ENCODE measurements at places on chromosomes 1 and 21.

DNA sequence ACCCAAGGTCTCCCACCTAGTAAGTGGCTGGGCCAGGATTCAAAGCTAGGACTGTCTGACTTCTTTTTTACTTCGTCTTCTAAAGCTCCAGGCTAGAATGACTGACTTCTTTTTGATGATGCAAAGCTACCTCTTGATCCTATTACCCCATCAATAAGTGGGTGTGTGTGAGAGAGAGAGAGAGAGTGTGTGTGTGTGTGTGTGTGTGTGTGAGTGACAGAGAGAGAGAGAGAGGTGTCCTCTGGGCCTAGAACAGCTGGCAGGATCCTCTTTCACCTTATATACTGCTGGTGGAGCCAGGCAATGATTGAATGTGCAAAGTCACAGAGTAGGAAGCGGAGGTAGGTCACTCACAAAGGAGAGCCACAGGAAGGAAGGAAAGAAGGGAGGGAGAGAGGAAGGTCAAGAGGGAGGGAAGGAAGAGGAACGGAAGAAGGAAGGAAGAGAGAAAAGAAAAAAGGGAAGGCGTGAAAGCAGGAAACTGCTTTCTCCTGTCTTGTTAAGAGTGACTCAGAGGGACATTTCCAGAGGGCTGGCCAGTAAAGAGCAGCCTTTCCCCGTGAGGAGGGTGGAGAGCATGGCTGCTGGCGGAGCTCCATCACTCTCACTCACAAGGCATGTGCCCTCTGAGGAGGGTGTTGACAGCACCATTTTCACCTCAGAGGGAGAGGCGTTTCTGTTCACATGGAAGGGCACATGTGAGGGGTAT is 68.9 kb downstream of the CDC7 start:
- DNase-seq, result no peak

DNA sequence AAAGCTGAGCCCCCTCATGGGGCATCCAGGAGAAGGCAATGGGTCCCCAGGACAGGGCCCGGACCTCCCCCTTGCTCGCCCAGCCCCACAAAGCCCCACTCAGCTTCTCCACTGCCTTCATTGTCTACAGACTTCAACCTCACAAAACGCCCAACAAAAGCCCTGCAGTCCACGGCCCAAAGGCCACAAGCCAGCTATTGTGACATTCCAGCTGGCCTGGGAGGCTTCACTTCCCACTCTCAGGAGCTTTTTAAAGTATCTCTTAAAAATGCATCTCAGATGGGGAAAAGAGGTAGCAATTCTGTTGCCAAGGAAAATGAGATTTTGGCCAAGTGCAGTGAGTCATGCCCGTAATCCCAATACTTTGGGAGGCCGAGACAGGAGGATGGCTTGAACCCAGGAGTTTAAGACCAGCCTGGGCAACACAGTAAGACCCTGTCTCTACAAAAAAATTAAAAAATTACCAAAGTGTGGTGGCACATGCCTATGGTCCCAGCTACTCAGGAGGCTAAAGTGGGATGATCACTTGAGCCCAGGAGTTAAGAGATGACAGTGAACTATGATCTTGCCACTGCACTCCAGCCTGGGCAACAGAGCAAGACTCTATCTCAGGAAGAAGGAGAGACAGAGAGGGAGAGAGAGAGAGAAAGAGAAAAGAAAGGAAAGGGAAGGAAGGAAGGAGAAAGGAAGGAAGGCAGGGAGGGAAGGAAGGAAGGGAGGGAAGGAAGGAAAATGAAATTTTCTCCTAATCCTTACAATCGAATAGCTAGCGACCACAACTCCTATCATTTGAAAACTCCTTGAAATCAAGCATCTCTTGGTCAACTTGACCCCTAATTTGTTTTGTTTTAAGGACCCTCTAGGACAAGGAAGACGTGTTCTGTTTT is 31.4 kb upstream of the TARDBP start:
- DNase-seq, result no peak

DNA sequence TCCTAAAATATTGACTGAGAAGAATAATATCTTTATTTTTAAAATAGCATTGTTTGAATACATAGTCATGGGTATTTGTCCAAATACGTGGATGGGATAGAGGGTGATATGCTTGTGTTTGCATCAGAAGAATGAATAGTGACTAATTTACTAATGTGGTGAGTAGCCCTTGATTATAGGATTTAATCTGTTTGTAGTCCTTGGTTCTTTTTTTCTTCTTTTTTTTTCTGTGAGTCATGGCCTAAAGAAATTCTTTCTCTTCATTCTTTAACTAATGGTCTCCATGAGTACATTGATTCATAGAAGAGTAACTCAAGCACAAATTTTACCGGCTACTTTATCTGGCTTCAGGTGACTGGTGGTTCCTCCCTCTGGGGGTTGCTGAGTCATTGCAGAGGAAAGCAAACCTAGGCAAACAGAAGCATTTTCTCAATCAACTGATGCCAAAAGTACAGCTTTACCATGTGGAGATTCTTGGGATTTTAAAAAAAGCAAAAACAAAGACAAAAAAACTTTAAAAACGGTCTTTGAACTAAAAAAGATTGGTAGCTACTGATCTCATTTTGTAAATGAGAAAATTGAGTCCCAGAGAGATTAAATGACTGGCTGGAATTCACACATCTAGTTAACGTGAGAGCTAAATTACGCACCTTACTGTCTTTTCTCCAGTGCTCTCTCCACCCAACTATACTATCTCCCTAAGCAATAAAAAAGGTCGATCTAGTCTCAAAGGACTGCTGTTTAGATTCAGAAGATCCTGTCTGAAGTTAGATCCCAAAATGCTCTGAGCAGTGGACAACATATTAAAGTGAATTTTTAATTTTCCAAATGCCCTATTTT is 40.5 kb downstream of the AK5 start:
- DNase-seq, result no peak

DNA sequence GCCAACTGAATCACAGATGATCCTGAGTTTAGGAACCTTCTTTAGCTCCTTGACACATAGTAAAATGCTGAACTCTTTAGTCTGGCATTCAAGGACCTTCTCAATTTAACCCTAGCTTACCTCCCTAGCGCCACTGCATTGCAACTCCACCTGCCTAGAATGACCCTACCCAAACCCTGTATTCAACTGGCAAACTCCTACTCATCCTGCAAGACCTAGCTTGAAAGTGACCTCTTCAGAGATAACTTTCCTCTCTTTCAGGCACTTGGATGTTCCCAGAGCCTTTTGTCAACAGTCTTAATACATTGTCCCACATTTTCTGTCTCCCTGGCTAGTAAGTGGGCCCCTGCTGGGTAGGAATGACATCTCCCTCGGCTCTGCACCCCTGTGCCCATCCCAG is 19.7 kb downstream of the TRIM62 start:
- no peak for DNase-seq

- DNase-seq, result no peak
Measured at GRCh38 chr21:14736162-14736561, 190.0 kb upstream of the SAMSN1 start.

DNA sequence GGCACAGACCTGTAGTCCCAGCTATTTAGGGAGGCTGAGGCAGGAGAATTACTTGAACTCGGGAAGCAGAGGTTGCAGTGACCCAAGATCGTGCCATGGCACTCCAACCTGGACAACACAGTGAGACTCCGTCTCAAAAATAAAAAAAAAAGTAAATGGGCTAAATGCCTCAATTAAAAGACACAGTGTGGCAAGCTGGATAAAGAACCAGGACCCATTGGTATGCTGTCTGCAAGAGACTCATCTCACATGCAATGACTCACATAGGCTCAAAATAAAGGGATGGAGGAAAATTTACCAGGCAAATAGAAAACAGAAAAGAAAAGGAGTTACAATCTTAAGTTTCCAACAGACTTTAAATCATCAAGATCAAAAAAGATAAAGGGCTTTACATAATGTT is 40.3 kb downstream of the ACBD6 start:
- no peak for DNase-seq

DNA sequence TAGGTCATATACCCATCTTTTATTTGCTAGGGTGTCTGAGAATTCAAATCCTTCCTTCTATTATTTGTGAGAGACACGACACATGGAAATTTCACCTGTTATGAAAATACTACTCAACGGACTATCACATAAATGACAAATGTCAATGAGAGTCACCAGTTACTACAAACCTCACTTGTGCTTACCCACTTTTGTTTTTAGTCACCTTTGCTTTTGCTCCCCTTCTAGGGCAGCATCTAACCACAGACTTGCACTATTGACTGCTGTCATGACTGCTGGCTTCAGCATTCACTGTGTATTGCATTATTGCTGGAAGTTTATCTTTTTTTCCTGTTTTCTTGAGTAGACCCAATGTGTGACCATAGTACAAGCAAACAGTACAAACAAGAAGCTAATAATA is 1048.0 kb downstream of the PLA2G4A start:
- no peak for DNase-seq

DNA sequence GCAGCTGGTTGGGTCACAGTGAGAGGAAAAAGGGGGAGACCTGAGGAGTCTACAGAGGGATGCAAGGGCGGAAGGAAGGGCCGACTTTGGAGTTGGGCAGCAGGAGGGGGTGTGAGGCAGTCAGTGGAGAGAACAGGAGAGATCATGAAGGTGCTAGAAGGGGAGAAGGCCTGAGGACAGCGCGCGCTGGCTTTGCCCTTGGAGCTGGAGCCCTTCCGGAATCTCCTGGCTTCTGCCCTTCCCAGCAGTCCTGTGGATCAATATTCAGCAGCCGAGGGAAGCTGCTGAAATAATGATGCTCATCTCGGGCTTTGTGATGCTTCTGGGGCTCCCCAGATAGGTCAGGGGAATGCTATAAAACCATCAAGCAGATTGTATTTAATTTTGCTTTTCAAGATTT is 26.7 kb downstream of the SLC37A1 start:
- DNase-seq, result no peak

- DNase-seq, result no peak
Measured at GRCh38 chr1:236681219-236681618, 5.1 kb upstream of the ACTN2 start.

DNA sequence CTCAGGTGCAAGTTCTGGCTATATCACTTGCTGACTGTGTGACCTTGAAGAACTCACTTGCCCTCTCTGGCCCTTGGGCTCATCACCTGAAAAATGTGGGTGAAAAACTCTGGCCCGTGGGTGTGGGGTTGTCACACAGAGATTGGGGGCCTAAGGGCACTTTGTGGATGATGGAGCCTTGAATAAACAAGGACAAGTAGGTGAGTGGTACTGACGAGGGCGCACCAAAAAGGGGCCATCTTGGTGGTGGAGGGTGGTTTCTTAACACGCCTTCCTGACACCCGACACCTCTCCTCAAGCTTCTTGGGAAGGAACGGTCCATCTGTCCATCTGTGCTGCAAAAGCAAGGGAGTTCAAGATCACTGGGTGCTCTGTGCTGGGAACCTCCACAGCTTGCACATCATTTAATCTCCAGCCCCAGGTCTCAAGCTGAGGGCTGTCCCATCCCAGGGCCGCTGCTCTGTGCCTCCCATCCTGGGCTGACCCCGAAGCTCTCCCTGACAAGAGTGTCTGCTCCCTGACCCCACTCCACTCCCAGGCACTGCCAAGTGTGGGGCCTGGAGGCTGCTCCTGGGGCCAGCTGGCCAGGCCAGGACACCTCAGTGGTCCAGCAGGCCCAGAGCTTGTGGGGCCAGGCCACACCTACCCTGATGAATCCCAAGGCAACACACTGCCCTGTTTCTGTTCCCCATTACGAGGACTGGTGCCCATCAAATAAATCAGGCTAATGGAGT is 97.3 kb downstream of the GLIS1 start:
- no peak for DNase-seq

DNA sequence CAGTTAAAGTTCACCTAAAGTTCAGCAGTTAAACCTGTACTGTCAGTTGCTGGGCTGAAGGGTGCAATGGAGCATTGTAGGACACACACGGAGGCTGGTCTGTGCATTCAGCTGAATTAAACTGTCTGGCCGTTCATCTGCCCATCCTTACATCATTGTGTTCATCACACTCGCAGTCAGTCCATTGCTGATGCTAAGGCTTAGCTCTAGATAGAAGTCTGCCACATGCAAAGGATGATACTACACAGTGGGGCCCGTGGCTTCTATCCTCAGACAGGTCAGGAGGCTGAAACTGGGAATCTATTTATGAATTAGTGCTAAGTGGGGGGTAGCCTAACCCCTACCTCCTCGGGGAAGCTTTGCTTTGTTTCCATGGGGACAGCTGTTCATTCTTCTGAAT is 60.4 kb downstream of the CNIH3 start:
- no peak for DNase-seq

DNA sequence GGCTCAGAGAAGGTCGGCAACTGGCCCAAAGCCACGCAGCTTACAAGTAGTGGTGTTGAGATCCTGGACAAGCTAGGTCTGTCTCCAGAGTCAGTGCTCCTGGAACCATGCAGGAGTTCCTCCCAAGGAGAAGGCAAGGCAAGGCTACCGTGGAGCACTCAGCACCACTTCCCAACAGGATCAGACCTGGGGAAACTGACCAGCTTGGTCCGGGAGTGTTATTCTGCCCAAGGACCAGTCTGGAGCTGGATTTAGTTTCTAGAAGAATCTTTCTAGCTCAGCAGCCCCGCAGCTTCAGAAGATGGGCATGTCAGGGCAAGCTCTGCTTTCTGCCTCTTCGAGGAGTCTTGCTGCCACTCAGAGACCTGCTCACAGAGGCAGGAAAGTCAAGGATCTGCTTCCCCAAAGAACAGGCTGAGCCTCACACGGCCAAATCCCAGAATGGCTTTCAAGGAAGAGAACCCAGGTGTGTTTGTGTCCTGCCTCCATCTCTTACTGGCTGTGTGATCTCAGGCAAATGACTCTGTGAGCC is 302.8 kb downstream of the MATN1 start:
- DNase-seq, result no peak

DNA sequence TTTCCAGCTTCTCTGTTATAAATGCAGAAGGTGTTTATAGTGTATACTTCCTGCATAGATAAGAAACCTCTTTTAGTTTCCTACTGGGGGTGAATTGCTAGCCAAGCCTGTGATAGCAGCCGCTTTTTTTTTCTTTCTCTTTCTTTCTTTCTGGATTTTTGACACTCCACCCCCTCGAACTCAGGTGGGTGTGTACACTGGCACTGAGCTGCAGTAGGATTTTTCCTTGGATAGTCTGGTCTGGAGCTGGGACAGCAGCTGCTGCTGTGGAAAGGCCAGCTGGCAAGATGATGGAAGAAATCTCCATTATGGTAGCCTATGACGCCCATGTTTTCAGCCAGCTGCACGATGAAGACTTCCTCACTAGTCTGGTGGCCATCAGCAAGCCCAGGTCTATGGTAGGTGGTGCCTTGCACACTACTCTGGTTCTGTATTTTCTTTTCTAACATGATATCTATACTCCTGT is 122.5 kb upstream of the CACYBP start:
- DNase-seq, result no peak

- DNase-seq, result no peak
Measured at GRCh38 chr1:152461544-152461943, 47.5 kb upstream of the CRNN start.

DNA sequence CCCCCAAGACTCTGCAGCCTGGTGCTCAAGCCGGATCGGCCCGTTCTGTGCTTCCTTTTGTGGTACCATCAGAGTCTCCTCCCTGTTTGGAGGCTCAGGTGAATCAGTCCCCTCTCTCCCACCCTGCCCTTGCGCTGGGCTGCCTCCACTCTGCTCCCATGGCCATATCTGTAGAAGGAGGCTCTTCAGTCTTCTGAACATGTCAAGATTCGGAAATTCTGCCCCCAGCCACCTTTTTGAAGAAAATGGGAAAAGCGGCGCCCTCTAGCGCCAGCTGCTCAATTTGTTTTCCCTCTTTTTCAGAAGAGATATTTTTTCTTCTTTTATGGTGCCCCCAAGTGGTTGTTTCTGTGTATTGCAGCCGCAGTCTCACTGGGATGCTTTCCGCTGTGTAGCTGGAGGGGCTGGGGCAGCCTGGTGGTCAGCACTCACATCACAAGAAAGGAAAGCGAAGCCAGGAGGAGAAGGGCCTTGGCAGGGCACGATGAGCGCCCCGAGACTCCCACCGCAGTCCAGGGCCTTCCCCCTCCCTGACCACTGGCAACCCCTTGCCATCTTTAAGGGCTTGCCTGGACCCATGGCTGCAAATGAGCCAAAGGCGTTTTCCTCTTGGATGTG is 58.4 kb upstream of the CACNA1E start:
- no peak for DNase-seq
